K562 (cell line): ENCODE measurements at places on chromosomes 5 and 9. TPM values are rescaled to one million over a fixed set of nuclear protein-coding genes. Genes with fewer than 3 reads are reported as not detected.

Gene TMEM174
- not detected in 2 replicates for polyA plus RNA-seq

Gene MARCHF11
- polyA plus RNA-seq = not detected in 2 replicates

Gene BAAT
- polyA plus RNA-seq = 0.28 and 0.88 TPM in 2 replicates

Gene FAM200C
- polyA plus RNA-seq = 1.4 and 1.6 TPM in 2 replicates

Gene SLC6A3
- not detected in 2 replicates for polyA plus RNA-seq

Gene FBP1
- not detected in 2 replicates for polyA plus RNA-seq

Gene ADRB2
- polyA plus RNA-seq = 0.07 and 0.09 TPM in 2 replicates

Gene DCTN3
- polyA plus RNA-seq = 45.1 and 49.2 TPM in 2 replicates

Gene DBH
- polyA plus RNA-seq = not detected in 2 replicates

Gene PCDHGA1
- polyA plus RNA-seq = 0.05 and 0.24 TPM in 2 replicates

Gene OR2V1
- polyA plus RNA-seq = 0.07 TPM in 1 of 2 replicates, not detected in the other

Gene LCN15
- 0.13 and 0.66 TPM in 2 replicates for polyA plus RNA-seq

GRCh38 chr9:8489835-8490234 lies 690.3 kb upstream of the DMAC1 start:
- DNase-seq = no peak

DNA sequence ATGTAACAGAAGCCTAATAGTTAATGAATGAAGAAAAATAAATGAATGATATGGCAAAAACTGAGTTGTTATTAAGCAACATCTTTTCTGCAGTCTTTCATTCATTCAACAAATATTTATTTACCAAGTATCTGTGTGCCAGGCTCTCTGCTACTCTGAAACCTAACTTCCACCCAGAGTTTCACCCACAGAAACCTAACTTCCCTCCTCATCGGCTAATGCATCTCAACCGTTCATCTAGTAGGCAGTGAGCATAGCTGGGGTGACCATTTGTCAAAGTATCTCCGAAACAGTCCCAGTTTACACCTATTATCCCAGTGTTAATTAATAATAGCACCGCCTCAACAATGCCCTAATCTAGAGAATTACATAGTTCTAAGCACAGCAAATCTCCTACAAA lies 1.5 kb downstream of the TTC39B start:
- DNase-seq = no peak

GRCh38 chr9:9558907-9559306 lies 1053.9 kb downstream of the PTPRD start:
- DNase-seq = no peak

DNA sequence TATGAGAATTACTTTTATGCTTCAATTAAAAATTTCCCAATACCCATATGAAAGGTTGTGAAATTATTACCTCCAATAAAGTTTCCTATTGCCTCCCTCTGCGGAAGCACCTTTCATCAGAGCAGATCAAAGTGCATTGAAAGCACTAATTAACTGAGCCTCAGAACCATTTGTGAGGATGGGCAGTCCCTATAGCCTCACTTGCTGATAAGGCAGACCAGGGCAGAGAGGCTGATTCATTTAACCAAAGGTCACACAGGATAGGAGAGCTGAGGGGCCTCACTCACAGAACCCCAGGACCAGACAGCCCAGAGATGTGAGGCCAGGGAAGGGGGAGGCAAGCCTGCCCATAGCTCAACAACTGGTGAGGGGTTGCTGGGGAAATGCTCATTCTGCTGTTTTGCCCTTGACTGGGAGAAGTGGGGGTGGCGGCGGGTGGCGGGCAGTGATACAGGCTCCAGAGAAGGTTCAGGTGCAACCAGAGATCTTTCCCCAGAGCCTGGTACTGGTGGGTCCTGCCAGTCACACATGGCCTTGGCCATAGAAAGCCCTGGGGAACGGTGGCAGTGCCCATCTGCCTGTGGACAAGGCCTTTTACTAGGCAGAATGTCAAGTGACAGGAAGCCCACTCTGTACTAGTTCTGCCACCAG lies 57.9 kb downstream of the MACROH2A1 start:
- no peak for DNase-seq

- DNase-seq = no peak
Observed at GRCh38 chr5:95746194-95746593, 15.1 kb downstream of the RHOBTB3 start.

GRCh38 chr9:113695901-113696300 lies 180.2 kb upstream of the ZNF618 start:
- no peak for DNase-seq

GRCh38 chr9:111034898-111035539 lies 3.3 kb downstream of the LPAR1 start:
- DNase-seq = no peak

- DNase-seq = no peak
Observed at GRCh38 chr9:77989458-77989857, 42.2 kb downstream of the GNAQ start.

DNA sequence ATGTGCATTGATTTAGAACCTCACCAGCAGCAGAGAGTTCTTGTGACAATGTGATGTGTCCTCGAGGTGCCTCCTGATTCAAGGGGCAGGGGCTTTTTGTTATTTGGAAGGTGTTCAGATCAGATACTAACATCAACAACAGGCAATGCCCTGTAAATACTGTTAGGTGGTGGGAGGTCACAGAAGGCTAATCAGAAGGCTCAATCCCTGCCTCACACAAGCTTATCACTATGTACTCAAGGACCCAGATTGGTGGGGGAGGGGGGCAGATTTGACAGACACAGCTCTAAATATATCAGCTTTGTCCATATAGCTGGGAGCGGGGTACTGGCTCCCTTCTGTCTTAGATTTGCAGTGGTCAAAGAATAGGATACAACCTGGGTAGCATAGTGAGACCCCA lies 2.6 kb downstream of the FRMPD1 start:
- DNase-seq = no peak

GRCh38 chr5:9265441-9266287 lies 280.2 kb downstream of the SEMA5A start:
- DNase-seq = no peak

DNA sequence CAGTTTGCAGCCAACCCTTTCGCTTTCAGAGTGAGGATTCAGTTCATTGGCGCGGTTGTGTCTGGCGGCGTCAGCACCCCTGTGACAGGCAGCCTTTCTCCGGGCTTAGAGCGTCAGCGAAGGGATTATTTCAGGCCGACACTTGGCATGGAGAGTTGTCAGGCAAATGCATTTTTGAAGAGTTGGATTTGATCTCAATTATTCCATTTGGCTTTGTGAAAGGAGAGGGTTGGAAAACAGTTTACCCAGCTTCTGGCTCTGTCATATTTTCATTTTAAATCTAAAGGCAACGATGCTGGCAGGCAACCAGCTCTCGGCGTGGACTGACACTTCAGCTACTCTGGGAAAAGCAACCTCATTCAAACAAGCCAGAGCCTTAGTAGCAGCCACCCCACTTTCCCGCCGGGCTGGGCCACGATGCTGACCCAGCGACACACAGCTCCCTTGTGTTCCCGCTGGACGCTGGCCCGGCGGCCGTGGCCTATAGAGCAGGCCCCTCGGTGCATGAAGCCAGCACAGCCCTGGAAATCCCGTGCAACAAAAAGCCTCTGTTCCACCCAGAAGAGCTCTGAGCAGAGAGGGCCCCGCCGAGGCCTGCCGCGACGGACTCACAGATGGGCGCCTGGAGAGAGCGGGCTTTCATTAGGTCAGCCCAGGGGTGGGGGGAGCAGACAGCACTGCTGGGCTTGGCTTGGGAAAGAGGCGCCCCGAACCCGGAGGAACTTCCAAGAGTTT lies 28.9 kb upstream of the LPCAT1 start:
- DNase-seq = peak; percentile 12

- no peak for DNase-seq
Observed at GRCh38 chr5:148725675-148726074, 71.3 kb upstream of the HTR4 start.

GRCh38 chr5:37436146-37436934 lies 57.2 kb downstream of the WDR70 start:
- no peak for DNase-seq

DNA sequence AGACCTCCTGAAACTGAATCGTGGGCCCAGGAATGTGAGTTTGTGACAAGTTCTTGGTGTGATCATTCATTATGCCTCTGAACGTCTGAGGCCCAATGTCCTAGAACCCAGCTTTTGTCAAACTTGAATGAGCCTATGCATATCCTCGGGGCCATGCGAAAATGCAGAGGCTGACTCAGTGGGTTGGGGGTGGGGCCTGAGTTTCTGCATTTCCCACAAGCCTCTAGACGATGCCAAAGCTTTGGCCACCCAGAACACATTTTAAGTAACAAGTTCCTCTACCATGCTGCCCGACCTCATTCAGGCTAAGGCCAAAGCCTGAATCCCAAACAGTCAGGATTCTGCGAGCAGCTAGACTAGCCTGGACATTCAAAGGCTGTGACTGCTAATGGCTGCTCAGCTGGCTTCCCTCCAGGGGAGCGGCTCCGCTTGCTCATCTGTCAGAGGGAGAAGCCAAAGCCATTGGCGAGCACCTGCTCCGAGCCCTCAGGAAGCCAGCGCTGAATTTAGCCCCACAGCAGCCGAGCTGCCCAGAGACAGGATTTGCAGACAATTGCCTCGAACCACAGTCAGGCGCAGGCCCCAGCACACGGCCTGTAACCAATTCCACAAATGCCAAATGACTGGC lies 177.5 kb downstream of the ZDHHC21 start:
- DNase-seq = no peak

DNA sequence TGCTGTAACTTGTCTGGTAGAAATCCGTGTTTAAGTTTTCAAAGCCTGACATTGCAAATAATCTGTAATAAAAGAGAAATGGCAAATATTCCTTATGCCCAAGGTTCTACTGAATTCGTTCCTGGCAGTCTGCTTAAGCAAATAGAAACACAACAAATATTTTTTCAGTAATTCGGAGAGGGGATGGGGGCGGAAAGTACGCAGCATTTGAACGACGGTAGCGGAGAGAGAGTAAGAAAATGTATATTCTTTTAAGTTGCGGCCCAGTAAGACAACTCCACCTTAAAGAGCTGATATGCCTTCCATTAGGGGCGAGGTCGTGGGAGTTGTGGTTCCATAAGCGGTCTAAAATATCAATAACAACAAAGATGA lies 569 bp downstream of the YIPF5 start:
- no peak for DNase-seq

- no peak for DNase-seq
Observed at GRCh38 chr5:107294669-107295068, 376.1 kb downstream of the EFNA5 start.
